ENCODE measurements at places on chromosomes 5 and 9.
A peak's percentile ranks its signal among the peaks of the same experiment; 100 is the strongest.

DNA sequence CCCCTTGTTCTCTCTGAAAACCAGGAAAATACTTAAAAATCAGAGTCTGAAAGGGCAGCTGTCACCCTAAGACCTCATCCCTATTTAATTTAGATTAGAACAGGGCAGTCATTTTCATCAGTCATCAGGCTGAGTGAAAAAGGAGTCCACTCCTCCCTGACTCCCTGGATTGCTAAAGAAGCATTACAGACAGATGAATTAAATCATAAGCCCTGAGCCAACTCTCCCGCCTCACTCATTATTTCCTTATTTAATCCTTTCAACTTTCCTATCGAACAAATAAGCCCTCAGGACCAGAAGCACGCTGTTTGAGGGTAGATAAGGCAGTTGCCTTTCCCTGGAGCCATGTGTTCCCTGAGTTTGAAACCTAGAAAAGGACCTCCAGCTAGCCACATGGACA, 201.9 kb upstream of the ANKRD55 start:
- no peak for DNase-seq

DNA sequence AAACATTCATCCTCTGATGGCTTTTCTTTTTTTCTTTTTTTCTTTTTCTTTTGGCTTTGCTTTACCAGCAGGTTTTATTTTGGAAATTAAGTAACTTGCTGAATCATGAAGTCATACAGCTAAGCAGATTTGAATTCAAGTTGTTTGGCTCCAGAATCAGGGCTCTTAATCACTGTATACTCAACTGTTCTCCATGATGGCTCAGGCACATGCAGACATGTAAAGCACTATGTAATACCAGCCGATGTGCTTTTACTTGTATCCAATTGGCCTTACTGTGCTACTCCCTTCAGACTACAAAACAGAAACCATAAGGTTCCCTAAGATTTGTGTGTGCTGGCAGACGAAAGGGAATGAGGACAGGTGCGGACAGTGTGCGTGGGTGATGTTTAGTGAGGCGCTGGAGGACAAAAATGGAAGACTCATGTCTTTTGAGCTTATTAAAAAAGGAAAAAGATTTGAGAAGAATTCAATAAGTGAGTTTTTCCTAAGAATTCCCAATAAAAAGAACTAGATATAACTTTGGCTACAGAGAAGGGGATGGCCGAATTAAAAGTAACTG, 44.7 kb upstream of the OTP start:
- DNase-seq: no peak

GRCh38 chr5:7802855-7803254, 48.1 kb downstream of the CFAP90 start:
- DNase-seq: no peak

DNA sequence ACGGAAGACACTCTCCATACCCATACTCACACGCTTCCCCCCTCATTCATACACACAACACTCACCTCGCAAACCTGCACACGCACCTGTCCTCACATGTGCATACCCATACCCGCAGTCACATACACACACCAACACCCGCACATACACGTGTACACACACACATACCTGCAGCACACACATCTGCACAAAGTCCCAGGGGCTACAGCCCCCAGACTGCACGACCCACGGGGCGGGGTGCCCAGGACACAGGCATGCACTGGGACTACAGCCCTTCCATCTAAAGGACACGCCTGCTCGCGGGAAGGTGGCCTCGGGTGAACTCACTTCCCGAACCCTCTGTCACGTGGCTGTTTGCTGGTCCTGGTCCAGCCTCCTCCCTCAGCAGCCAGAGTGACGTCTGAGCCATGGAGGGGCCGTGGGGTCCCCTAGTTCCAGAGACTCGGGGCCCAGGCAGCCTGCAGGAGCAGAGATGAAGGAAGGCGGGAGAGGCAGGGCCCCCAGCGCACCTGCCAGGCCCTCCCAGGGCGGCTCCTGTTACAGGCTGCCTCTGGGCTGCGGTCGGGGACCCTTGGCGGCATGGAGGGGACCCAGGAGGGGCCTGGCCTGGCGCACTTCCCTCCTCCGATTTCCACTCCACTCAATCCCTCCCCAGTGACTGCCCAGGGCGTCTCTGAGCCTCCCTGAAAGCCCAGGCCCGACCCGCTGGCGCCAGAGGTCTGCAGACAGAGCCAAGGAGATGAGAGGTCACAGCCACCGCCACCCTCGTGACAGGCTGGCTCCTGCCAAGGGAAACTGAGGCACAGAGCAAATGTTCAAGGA, 8.1 kb downstream of the SLC12A7 start:
- no peak for DNase-seq

GRCh38 chr9:129889122-129889940, 54.1 kb downstream of the USP20 start:
- no peak for DNase-seq

DNA sequence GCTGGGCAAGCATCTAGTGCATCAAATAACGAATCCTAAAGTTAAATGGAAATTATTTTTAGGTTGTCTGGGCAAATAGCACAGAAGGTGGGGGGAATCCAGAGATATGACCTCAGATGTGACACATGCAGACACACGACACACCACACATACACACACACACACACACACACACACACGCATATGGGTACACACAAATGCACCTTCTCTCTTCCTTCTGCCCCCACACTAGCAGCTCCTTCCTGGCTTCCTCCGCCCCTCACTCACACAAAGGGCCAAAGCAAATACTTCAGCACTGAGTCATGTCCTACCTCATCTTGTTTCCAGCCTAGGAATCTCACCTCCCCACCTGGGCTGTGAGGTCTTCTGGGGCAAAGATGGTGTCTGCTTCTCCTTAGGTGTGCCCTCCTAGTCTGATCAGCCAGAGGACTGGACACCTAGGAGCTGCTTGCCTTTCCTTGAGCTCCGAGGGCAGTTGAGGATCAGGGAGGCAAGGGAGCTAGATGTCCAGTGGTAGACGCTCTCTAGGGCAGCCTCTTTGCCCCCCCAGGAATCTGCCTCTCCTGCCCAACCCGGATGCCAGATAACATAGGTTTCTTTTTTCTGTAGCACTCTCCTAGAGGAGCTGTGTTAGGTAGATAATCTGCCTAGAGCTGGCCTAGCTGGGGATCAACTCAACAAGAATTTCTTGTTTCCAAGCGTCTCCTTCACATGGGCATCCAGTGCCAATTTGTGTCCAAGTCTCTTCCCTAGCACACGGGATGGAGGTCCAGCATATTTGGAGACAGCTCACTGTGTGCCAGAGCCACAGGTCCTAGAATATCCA, 14.3 kb upstream of the JADE2 start:
- peak; percentile 30 for DNase-seq

Data from stimulated activated CD8-positive, alpha-beta memory T cell treated with anti-CD3 and anti-CD28 coated beads, Interleukin-4, amount 100 ng/mL, for 4 hours (primary cell).